Endothelial cell (in vitro differentiated cells): ENCODE measurements at places on chromosomes 5 and 9.

GRCh38 chr5:145989428-145989827 is 53.0 kb downstream of the SH3RF2 start:
- DNase-seq = no peak

- DNase-seq = no peak
These were observed 13.3 kb downstream of the MBLAC2 start for GRCh38 chr5:90461288-90461687.

GRCh38 chr5:77139001-77139400 is 51.9 kb upstream of the ZBED3 start:
- no peak for DNase-seq

DNA sequence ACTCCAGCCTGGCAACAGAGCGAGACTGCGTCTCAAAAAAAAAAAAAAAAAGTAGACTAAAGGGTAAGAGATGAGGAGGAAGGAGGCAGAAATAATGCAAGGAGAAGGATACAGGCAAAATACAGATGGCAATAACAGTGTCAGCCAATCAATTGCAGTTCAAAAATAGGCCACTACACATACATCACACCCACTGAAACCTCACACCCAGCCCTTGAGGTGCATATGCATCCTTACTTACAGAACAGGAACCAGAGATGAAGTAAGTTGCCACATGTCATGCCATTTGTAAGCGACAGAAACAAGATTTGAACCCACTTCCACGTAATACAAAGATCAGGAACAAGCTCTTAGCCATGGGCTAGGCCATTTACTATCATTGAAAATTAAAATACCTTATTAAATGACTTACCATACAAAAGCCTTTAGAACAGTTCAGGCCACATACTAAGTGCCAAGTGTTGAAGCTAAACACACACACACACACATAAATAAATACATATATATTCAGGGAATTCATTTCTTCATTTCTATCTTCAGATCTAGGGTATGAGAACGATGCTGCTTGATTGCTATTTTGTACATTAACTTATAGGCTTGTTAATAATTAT is 98.4 kb downstream of the FNBP1 start:
- DNase-seq = no peak

- DNase-seq = no peak
These were observed 108.9 kb downstream of the CACNA1B start for GRCh38 chr9:137986268-137987099.

- no peak for DNase-seq
These were observed 331.2 kb downstream of the NR2F1-AS1 start for GRCh38 chr5:93249651-93250289.
